ENCODE measurements at places on chromosomes 12 and 14. TPM values are rescaled to one million over a fixed set of nuclear protein-coding genes. Genes with fewer than 3 reads are reported as not detected.

Gene OAS2
- 1.9 TPM for polyA plus RNA-seq

Gene BCL11B
- 0.95 TPM for polyA plus RNA-seq

Gene C1QL4
- polyA plus RNA-seq, result not detected

Gene CEP128
- 4.2 TPM for polyA plus RNA-seq

Gene TMTC1
- 33.9 TPM for polyA plus RNA-seq

Gene FOXN3
- polyA plus RNA-seq, result 99.6 TPM

Gene TOMM20L
- polyA plus RNA-seq, result not detected

Gene WNT1
- 0.17 TPM for polyA plus RNA-seq

Gene MUCL1
- polyA plus RNA-seq, result not detected

Gene MIP
- polyA plus RNA-seq, result not detected

Gene KRT73
- polyA plus RNA-seq, result not detected

DNA sequence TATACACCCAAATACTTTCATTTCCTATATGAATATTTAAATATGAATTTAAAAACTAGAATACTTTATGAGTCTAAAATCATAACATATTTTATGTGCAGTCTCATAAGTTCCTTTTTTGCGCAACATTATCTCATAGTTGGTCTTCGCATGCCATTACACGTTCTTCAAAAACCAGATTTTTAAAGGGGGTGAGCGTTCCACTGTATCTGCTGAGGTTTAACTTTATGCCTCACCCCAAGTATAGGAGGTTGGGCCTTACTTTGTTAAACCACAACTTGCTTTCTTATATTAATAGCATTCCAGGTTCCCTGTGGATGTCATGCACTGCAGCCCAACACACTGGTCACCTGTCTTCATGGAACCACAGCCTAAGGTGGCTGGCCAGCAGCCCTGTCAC lies 118.6 kb downstream of the APAF1 start:
- no peak for DNase-seq

DNA sequence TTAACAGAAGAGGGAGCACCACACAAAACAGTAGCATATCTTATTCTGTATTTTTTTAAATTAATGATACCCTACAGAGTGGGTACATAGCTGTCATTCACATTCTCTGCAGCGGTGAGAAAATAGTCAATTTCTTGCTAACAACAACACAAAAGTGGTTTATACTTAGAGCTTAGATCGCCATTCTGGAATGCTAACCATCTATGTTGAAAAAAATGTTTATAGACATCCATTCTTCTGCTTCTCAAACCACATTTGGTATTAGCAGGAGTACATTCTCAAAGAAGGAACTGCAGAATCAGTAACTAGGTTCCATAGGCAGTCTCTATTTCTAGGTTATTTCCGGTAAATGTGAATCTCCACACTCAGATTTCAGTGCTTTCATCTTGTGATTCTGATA lies 185.9 kb downstream of the PPFIA2 start:
- DNase-seq, result no peak

GRCh38 chr12:81949841-81950308 lies 190.7 kb upstream of the PPFIA2 start:
- no peak for DNase-seq

- no peak for DNase-seq
Measured at GRCh38 chr12:6830286-6830890, 2.2 kb downstream of the P3H3 start.

DNA sequence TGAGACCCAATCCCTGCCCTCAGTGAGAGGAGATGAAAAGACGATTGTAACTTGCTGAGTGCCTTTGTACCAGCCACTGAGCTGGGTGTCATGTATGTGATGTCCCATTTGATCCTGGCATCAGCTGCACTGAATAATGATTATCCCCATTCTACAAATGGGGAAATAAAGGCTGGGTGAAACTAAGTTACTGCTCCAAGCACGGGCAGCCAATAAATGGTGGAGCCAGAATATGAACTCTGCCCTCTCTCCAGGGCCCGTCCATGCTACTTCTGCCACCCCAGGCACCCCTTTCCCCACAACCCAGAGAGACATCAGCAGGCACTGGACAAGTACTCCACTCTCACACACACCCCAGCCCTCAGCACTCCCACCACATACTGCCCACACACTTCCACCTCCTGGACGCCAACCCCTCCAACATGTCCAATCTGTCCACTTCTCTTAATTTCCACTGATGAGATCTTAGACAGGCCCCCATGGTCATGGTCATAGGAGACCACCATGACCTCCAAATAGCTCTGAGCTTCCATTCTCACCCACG lies 115.8 kb downstream of the DICER1 start:
- DNase-seq, result no peak

- no peak for DNase-seq
Measured at GRCh38 chr14:52111583-52111982, 42.7 kb upstream of the NID2 start.

- DNase-seq, result no peak
Measured at GRCh38 chr12:48247181-48247966, 44.3 kb upstream of the OR10AD1 start.

DNA sequence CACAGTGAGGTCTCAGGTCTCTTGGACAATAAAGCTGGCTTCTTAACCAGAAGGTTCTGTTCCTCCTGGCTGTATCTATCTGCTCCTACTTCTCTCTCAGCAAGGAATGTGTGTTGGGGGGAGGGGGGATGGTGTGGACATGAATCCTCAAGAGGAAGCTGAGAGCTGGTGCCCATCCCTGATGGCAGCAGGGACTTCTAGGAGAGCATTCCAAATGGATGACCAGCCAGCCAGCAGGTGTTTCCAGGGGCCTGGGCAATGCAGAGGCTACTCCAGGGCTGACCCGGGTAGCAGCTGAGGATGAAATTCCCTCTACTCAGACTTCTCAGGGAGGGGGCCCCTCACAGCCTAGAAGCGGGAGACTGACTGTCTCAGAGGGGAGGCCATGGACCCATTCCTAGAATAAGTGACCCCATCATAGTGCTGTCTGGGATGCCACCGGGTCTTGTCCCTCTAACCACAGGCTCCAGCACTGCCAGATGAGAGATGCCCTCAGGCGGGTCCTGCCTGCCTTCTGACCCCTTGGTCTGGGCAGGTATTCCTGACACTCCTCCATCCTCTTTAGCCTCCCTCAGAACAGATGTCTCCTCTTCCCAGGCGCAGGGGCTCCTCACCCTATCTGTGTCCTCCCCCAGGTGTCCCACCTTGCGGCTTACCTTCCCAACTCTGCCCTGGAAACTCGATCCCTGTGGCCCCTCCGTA lies 1.2 kb downstream of the RAB15 start:
- no peak for DNase-seq

DNA sequence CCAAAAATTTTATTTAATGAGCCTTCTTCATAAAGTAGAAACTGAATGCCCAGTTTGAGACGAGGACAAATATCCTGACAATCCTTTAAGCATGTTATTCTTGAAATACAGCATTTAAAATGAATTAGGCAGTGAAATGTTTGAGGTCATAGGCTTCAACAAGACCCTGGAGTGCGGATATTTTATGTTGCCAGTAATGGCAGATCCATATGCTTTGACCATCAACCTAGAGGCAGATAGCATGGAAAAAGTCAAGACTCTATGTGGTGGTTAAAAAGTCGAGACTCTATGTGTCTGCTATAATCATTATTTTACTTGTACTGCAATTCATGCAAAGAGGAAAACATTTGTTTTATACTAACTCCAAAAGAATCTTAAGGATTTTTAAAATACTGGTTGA lies 2.0 kb upstream of the MAP4K5 start:
- DNase-seq, result no peak

- no peak for DNase-seq
Measured at GRCh38 chr12:93080994-93081809, 152.1 kb upstream of the EEA1 start.

DNA sequence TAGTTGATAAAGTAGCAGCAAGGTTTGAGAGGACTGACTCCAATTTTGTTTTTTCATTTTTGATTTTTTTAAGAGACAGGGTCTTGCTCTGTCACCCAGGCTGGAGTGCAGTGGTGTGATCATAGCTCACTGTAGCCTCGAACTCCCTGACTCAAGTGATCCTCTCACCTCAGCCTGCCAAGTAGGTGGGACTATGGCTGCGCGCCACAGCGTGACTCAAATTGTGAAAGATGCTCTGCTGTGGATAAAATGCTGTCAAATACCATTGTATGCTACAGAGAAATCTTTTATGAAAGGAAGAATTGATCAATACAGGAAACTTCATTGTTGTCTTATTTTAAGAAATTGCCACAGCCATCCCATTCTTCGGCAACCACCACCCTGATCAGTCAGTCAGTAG lies 48.3 kb downstream of the SCN8A start:
- DNase-seq, result no peak

- no peak for DNase-seq
Measured at GRCh38 chr12:63093711-63094110, 57.3 kb downstream of the AVPR1A start.

DNA sequence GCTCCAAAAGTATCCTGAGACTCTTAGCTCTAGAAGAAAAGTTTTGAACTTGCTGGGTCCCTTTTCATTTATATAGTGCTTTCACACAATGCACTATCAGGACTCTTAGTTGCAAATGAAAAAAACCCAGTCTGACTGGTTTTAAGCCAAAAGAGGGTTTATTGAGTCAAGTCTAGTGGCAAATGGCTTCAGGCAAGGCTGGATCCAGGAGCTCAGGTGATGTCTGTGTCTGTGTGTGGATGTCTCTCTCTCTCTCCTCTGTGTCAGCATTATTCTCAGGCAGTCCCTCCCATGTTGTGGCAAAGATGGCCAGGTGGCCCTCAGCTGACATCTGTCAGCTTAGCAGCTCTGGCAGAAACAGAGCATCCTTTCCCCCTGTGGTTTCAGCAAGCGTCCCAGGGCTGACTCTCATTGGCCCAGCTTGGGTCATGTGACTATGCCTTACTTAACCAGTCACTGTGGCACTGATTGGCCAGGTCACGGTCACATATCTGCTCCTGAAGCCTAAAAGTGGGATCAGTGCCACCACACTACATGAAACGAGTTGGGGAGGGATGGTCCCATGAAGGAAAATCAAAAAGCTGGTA lies 6.2 kb downstream of the TMEM120B start:
- no peak for DNase-seq

DNA sequence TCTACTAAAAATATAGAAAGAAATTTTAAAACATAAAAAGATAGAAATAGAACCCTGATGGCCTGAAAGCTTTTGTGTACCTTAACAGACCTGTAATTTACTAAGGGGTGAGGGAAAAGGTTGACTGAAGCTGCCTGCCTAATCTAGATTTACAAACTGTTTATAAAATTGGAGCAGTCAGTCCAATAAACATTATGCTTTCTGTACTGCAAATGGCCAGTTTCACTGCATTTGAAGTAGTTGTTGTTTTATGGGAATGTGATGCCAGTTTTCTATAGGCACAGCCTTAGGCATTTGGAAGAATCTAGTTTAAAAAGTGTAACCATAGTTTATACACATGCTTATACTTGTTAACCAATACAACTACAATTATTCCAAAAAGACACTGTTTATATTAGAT lies 19.1 kb downstream of the SIX1 start:
- DNase-seq, result no peak

DNA sequence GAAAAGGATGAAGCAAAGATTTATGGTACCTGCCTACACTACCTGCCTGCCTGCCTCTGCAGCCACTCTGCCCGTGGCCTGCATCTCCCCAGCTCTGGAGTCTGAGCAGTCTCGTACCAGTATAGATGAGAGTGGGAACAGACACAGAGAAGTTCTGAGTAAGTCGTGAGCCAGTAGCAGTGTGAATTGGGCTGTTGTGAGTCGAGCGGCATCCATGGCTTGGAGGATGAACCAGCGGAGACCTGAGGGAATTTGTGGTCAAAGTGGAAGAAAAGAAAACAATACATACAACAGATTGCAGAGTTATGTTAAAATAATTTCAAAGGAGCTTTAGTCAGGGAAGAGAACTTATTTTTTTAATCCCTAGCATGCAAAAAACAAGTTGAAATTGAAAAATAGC lies 25.3 kb downstream of the C2CD5 start:
- no peak for DNase-seq

- DNase-seq, result no peak
Measured at GRCh38 chr12:7373226-7373625, 69.4 kb downstream of the ACSM4 start.

DNA sequence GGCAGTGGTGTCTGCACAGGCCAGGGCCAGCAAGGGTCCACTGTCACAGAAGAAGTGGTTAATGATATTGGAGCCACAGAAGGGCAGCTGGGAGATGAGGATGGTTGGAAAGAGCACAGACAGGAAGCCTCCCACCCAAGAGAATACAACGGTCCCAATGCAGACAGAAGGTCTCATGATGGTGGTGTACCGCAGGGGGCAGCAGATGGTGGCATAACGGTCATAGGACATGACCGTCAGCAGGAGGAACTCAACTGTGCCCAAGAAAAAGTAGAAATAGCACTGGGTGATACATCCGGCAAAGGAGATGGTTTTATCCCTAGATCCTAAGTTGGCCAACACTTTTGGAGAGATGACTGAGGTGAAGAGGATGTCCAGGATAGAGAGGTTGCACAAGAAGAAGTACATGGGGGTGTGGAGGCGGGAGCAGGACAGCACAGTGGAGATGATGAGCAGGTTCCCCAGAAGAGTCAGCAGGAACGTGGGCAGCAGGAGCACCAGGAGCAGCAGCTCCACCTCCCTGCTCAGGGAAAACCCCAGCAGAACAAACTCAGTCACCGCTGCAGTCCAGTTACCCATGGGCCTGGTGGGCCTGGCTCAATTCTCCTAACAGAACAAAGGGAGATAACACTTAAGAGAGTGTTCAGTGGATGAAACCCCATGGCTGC lies 9.8 kb downstream of the OR6J1 start:
- DNase-seq, result no peak

- DNase-seq, result no peak
Measured at GRCh38 chr12:30211743-30212142, 428.0 kb upstream of the TMTC1 start.

DNA sequence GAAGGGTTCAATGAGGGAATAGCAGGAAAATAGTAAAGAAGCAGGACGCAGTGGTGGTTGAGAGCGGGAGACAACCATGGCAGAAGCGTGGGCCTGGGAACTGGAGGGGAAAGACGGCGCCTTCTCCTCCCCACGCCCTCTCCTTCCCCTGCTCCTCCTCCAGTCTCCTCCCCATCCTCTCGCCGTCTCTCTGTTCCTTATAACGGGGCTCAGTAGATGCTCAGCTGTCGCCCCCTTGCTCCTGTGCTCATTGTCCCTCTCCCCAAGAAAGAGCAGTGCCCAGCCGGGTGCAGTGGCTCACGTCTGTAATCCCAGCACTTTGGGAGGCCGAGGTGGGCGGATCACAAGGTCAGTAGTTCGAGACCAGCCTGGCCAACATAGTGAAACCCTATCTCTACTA lies 142.0 kb downstream of the BCL11B start:
- DNase-seq, result no peak

DNA sequence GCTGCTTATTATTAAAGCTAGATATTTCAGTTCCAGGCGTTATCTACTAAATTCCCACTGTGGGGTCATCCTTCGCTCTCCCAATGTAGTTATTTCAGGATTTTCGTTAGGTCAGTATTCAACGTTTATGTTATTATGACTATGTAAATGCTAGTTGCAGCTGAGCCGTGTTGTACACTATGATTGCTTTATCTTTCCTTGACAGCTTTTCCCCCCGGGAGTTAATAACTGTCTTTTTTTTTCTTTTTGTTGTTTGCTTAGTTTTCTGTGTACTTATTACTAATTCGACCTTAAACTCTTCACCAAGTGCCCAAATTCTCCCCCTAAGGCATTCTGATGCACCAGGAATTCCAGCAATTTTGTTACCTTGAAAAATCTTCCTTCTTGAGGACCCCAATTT lies 48.5 kb downstream of the SUDS3 start:
- no peak for DNase-seq

GRCh38 chr12:86257134-86257533 lies 943 bp upstream of the MGAT4C start:
- DNase-seq, result no peak

- peak; percentile 74 for DNase-seq
Measured at GRCh38 chr14:85788470-85789233, 258.7 kb downstream of the FLRT2 start.

GRCh38 chr12:46390881-46391280 lies 18.3 kb upstream of the SLC38A2 start:
- DNase-seq, result no peak
